ENCODE measurements at places on chromosomes 6 and 20.

DNA sequence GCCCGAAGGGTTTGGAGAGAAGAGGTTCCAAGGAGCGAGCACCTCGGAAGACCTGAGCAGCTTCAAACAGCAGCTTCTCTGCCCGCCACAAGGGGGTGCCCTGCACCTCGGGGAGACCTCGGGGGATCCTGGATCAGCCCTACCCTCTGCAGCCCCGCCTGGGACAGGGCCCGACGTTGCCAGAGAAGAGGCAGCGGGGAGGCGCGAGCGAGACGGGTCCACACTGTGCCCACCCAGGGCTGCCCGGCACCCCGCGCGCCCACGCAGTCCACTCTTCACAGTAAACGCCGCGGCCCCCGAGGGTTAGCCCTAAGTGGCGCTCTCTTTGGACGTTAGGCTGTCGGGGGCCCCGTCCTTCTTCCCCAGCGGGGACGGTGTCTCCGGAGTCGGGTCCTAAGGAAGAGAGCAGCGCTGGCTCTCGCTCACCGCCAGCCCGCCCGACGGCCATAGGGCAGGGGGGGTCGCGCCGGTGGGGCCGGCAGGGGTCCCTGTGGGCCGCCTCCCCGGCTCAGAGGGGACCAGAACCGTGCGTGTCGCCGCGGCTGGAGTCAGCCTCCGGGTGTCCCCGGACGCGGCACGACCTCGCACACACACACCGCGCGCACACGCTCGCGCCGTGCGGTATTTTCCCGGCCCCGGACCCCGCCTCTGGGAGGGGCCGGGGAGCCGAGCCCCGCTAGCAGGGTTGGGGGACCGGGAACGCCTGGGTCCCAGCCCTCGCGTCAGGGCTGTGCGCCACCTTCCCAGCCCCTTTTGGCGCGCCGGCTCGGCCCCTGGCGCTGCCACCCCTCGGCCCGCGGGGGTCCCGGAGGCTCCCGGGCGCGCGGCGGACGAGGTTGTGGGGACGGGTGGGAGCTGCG lies 929 bp downstream of the CDH22 start:
- DNase-seq, result peak; percentile 10

GRCh38 chr20:57908704-57909630 lies 199.2 kb upstream of the PMEPA1 start:
- no peak for DNase-seq

DNA sequence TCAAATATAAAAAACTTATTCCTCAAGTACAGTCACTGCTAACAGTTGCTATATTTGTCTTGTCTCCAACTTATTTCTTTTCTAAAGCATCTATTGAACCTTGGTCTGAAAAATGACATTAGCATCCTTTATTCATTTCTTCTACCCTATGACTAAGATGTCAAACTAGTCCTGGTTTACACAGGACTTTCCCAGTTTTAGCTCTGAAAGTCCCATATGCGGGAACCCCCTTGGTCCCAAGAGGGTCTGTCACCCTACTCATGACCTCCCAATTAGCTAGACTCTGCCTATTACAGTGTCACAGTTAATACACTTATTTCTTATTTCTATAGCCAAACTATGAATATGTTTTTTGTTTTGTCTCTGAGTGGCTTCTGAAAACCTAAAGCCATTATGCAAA lies 37.1 kb downstream of the PLEKHG1 start:
- no peak for DNase-seq

- no peak for DNase-seq
Measured at GRCh38 chr6:152957796-152958195, 25.0 kb downstream of the FBXO5 start.

DNA sequence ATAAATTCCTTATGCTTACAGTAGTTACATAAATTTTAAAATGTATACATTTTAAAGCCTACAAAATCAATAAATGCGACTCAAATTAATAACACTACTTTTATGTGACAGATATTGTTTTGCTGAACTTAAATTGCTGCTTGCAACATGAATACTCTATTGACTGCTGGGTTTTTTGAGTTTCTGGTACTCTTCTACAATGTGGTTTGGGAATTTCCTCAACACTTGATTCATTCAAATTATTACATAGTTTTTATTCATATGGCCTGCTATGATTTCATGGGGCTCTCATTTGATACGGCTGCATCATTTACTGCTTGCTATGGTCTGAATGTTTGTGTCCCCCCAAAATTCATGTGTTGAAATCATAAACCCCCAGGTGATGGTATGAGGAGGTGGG lies 2.3 kb upstream of the TXLNB start:
- DNase-seq, result no peak

DNA sequence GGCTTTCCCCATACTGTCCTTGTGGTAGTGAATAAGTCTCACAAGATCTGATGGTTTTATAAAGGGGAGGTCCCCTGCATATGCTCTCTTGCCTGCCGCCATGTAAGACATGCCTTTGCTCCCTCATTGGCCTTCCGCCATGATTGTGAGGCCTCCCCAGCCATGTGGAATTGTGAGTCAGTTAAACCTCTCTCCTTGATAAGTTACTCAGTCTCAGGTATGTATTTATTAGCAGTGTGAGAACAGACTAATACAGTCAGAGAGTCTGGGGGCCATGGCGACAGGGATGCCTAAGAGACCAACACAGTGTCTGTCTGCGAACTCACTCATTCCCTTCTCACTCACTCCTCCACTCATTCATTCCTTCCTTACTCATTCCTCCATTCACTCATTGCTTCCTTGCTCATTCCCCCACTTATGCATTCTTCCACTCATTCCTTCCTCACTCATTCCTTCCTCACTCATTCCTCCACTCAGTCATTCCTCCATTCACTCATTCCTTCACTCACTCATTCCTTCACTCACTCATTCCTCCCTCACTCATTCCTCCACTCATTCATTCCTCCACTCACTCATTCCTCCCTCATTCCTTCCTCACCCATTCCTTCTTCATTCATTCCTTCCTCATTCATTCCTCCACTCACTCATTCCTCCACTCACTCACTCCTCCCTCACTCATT lies 137.5 kb upstream of the AGPAT4 start:
- no peak for DNase-seq

DNA sequence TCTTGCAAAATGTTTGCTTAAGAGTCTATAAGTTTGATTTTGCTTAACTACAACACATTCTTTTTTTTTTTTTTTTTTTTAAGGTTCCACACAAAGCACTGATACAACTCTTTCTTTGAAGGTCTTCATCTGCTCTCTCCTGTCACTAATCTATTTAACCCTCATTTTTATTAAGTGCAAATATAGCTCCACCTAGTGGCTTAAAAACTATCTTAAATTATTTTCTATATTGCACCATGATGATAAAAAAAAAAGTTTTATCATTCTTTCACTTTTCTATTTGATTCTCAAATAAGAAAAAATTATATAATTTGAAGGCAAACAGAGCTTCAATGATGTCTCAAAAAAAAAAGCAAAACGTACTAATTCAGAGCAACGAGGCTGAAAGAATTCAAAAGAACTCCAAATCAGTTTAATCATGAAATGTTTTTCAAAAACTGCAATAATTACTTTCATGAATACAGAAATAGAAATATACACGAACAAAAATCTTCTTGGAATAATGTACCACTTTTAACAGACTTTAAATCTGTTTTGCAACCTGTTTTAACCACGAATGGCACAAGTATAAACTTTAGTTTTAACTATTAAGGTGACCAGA lies 12.8 kb downstream of the ESF1 start:
- no peak for DNase-seq

- no peak for DNase-seq
Measured at GRCh38 chr6:14270925-14271788, 153.6 kb downstream of the CD83 start.

DNA sequence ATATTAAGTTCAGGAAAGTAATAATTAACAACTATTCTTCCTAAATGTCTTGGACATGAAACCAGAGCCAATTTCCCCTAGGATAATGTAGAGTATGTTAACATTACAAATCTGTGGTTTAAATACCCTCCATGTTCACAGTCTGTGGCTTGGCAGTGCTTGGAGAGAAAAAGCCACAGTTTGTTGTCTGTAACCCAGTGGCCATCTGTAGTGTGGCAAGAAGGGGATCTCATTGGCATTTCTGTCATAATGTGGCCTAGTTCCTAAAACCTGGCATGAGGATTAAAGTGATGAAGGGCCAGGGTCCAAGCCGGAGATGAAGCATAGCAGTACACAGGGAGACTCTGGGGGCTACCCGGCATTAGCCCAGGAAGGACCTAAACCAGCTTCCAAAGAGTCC lies 31.2 kb downstream of the SYNE1 start:
- DNase-seq, result no peak

- no peak for DNase-seq
Measured at GRCh38 chr20:37228082-37228481, 33.5 kb downstream of the GHRH start.

- DNase-seq, result no peak
Measured at GRCh38 chr20:44390280-44390679, 34.8 kb downstream of the HNF4A start.

GRCh38 chr6:18585032-18585573 lies 198.0 kb downstream of the RNF144B start:
- DNase-seq, result no peak

GRCh38 chr6:53100561-53100960 lies 35.4 kb downstream of the FBXO9 start:
- DNase-seq, result no peak

DNA sequence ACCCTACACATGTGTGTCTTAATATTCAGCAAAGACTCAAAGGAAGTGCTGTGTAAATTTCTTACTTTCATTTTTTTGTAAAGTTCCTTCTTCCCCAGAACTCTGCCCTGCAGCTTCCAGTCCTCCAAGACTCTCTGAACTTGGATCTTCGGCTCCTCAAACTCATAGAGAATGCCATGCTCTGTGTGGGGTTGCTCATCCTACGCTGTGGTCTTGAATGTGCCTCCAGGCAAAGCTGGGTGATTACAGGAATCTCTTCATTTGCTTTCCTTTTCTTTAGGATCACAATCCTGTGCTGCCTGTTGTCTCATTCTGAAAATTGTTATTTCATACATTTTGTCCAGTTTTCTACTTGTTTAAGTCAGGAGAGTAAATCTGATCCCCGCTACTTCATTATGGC lies 14.5 kb upstream of the CDC5L start:
- DNase-seq, result no peak

DNA sequence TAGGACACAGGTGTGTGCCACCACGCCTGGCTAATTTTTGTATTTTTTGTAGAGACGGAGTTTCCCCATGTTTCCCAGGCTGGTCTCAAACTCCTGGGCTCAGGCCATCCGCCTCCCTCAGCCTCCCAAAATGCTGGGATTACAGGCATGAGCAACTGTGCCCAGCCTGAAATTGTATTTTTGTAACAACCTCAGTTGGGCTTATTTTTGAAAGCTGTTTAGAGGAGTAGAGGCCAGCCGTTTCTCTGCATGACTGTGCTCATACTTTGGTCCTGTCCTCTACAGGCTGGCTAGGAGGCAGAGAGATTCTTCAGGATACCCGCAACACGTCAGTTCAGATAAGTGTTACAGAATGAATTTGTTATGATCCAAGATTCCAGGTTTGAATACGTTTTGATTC lies 22.1 kb downstream of the CAGE1 start:
- no peak for DNase-seq

DNA sequence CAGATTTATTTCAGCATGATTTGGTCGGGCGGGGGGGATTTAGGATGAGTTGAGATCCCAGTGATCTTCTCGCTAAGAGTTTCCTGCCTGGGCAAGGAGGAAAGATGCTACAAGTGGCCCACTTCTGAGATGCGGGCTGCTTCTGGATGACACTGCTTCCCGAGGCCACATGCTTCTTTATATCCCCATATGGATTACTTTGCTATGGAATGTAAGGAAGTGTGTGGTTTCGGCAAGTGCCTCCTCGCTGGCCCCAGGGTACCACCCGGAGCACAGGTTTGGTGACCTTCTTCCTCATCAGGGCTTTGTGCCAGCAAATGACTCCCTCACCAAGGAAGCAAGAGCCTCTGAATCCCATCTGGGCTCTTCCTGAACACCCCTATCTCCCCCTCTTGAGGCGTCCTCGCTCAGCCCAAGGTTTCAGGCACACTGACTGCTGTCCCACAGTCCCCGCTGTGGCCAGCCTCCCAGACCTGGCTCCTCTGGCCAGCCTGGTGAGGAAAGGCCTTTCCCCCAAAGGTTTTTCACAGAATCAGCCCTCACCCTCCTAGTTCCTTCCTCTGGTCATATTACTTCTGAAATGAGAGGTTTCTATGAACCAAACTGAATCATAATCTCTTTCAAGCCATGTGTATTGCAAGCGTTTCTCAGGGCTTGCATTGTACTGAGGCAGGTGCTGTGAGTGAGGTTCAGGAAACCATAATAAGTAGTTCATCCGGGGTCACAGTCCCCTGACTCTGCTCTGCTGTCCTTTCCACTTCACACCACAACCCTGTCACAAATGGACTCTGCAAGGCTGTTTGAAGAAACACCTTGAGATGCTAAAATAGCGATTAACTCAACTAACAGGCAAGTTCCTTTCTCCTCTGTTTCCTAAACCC lies 41.7 kb upstream of the IL17A start:
- DNase-seq, result no peak

DNA sequence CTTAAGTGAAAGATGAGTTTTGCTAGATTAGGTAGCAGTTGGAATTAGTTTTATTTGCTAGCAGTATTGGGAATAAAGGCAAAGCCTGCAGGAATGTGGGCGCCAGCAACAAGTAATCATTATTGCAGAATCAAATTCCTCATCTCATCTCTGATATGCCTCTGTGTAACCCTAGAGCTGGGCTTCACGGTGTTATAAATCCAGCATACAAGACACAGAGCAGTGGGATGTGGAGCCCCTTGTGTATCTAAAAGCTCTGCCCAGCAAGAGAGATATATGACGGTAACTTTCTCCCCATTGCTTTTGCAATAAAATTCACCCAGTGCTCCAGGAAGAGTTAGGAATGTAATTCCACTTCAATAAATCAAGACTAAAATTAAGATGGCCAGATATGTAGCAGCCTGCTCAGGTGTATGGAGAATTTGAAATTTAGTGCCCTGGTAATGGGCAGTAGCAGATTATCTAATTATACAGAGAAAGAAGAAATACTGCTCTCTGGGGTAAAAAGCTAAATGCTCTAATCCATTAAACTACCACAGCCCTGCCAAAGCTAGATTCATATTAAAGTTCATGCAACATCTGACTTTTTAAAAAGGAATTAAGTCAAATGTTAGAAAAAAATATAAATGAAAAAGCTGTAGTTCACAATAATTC lies 5.6 kb upstream of the BLOC1S5 start:
- DNase-seq, result no peak

GRCh38 chr20:41393705-41394066 lies 27.1 kb upstream of the EMILIN3 start:
- no peak for DNase-seq

- DNase-seq, result no peak
Measured at GRCh38 chr6:98836025-98836961, 1.9 kb downstream of the POU3F2 start.

GRCh38 chr6:46772762-46773161 lies 20.4 kb upstream of the MEP1A start:
- DNase-seq, result no peak

Data from GM12864 (cell line).